ENCODE measurements at places on chromosomes 12 and 14.

DNA sequence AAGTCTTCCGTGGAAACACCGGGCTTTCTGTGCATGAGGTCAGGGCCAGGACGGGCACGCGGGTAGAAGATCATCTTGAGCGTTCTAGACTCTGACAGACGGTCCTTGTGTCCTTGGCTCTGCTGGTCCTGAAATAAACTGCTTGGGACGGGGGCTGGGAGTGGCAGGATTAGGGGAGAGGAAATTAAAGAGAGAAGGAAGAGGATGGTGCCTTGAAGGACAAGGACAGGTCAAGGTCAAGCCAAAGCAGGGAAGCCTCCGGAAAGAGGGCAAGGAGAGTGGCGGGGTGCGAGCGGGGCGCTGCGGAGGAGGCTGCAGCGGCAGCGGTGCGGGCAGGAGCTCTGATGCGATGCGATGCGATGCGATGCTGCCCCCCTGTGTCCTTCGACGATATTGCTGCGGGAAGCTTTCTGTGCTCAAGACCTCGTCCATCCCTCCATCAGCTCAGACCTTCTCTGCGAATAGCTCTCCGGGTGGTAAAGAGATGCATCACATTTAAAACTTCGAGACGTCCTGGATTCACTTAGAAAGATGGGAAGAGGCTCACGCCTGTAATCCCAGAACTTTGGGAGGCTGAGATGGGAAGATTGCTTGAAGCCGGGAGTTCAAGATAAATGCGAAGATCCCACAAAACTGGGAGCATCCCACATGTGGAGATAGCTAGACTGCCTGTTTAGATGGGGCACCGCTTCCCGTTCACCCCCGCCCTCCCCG lies 110.1 kb upstream of the TMEM132D start:
- DNase-seq, result no peak

- DNase-seq, result no peak
Observed at GRCh38 chr14:72617391-72618031, 276.4 kb downstream of the DPF3 start.

GRCh38 chr12:98513379-98514322 lies 1.7 kb upstream of the TMPO start:
- no peak for DNase-seq

DNA sequence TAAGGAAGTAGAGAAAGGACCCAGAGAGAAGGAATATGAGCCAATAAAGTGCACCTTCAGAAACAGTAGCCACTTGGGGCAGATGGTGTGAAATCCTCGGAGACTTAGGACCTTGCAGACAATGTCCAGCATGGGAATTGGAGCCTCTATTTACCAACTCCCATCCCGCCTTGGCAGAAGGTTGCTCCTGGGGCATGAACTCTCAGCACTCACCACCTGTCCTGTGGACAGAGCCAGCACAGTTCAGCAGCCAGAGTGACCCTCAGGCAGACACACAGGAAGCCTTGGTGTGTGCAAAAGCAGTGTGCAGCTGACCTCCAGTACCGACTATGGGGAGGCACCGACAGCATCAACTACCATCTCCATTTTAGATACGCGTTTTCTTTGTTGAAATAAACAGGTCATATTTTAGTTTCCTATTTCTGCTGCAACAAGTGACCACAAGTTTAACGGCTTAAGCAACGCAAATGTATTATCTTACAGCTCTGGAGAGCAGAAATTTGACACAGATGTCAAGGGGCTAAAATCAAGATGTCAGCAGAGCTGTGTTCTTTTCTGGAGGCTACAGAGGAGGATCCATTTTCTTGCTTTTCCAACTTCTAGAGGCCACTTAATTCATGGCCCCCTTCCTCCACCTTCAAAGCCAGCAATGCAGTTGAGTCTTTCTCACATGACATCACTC lies 428.1 kb downstream of the MED13L start:
- no peak for DNase-seq

GRCh38 chr14:96617635-96618034 lies 115.5 kb downstream of the PAPOLA start:
- no peak for DNase-seq

GRCh38 chr14:76395161-76395560 lies 19.2 kb downstream of the ESRRB start:
- DNase-seq, result no peak

- no peak for DNase-seq
Observed at GRCh38 chr12:57655541-57656240, 22.7 kb upstream of the B4GALNT1 start.

- DNase-seq, result no peak
Observed at GRCh38 chr12:69583203-69583602, 2.1 kb upstream of the CCT2 start.

DNA sequence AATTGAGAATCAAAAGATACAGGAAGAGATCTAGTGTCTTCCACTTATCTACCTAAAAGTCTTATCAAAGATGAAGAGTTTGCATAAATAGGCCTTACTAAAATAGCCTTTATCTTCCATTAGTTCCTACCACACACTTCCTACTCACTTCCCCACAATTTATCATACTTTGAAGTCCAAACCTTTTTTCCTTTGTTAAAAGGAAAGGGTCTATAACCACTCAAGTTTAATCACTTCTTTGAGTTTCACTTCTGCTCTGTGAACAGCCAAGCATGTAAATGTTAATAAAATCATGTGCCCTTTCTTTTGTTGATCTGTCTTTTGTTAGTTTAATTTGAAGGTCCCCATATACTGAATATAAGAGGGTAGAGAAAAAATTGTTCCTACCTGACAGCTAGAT lies 114.5 kb downstream of the PHLDA1 start:
- DNase-seq, result no peak

- DNase-seq, result no peak
Observed at GRCh38 chr12:84070292-84070691, 842.3 kb downstream of the SLC6A15 start.
